Heart right ventricle (tissue), 16 donors: ENCODE measurements at places on chromosomes 3 and 15. TPM values are rescaled to one million over a fixed set of nuclear protein-coding genes. Genes with fewer than 3 reads are reported as not detected.

ABCF3 gene
- 66.6 TPM for total RNA-seq

EPHB3 gene
- total RNA-seq, result 2.9 TPM

CNTN4 gene
- 2.3 TPM for total RNA-seq

DNA sequence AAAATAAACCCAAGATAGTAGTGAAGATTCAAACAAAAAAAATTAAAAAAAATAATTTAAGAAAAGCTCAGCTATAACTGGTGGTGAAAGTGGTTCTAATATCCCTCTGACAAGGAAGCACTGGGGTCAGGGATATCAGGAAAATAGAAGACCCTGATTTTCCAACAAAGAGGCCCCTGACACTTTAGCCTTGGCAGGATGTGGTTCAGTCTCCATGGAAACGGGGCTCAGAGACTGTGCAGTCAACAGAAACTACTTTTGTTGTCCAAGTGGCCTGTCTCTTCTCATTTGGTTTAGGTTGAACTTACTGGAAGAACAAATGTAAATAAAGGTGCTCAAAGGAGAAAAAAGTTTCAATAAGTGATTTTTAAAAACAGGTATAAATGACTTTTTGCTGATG, 27.2 kb downstream of the INTS14 start:
- no peak overlapping the region for H3K4me3 ChIP-seq
- H3K27ac ChIP-seq, result peak overlapping the region; percentile 25
- peak; percentile 17 for DNase-seq
- H3K4me1 ChIP-seq, result peaks cover 5% of the 10 kb centered on the region
- no peaks in the 10 kb centered on the region for H3K27me3 ChIP-seq
- peaks cover 95% of the 10 kb centered on the region for H3K36me3 ChIP-seq

GRCh38 chr15:65856821-65857455, 12.4 kb upstream of the RAB11A start:
- DNase-seq, result peak; percentile 61
- H3K27ac ChIP-seq, result no peak overlapping the region
- H3K4me3 ChIP-seq, result no peak overlapping the region
- H3K4me1 ChIP-seq, result no peaks in the 10 kb centered on the region

- DNase-seq, result no peak
- no peak overlapping the region for H3K4me3 ChIP-seq
- peaks cover 54% of the 10 kb centered on the region for H3K36me3 ChIP-seq
- H3K27me3 ChIP-seq, result no peaks in the 10 kb centered on the region
- H3K4me1 ChIP-seq, result peaks cover 15% of the 10 kb centered on the region
Observed at GRCh38 chr15:70078578-70079417, 18.9 kb downstream of the TLE3 start.

- no peak for DNase-seq
- no peak overlapping the region for H3K27ac ChIP-seq
- no peaks in the 10 kb centered on the region for H3K36me3 ChIP-seq
Observed at GRCh38 chr15:38004218-38004861, 69.9 kb downstream of the TMCO5A start.

- H3K27ac ChIP-seq, result no peak overlapping the region
- H3K4me1 ChIP-seq, result no peaks in the 10 kb centered on the region
- DNase-seq, result no peak
- no peaks in the 10 kb centered on the region for H3K36me3 ChIP-seq
- no peaks in the 10 kb centered on the region for H3K27me3 ChIP-seq
Observed at GRCh38 chr3:54447427-54447826, 325.1 kb downstream of the CACNA2D3 start.
